ENCODE measurements at places on chromosomes 1 and 21.

DNA sequence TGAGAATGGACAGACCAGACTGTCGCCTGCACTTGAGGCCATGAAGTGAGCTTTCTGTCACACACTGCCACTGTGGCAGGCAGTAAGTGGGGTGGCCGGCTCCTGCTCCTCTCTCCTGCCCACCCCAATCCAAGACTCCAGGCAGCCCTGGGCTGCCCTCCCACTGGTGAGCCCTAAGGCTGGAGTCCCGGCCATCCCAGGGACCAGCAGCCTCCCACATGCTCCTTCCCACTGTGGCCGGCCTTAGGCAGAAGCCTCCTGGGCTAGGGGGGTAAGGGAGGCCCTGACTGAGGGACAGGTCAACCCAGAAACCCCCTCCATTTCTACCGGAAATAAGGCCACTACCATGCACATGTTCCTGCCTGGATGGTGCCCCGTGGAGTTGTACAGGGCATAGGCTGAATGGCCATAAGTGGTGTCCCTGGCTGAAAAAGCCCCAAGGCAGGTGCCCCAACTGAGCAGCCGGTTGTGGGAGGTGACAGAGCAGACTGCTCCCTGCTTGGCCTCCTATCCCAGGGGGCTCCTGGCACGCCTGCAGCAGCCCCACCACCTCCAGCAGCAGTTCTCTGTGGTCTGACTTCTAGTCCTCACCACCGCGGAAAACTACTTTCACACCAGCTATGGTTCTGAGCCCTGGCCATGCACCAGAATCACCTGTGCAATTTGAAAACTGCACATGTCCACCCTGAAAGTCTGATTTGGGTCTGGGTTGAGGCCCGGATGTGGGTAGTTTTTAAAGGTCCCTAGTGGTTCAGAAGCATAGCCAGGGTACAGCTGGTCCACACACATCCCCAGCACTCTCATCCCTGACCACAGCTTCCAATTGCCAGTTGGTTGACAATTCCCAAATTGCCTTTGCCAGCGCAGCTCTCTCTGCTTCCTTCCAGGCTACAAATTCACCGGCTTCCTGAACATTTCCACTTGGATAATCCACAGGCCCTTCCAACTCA is 1.6 kb upstream of the ARTN start:
- DNase-seq = no peak

GRCh38 chr1:217059401-217059800 is 336.2 kb upstream of the ESRRG start:
- no peak for DNase-seq

- no peak for DNase-seq
Observed at GRCh38 chr21:40011371-40011770, 144.1 kb downstream of the PCP4 start.

- no peak for DNase-seq
Observed at GRCh38 chr1:155012026-155012546, 9.5 kb downstream of the ZBTB7B start.

GRCh38 chr1:39397487-39397886 is 93.9 kb upstream of the BMP8A start:
- DNase-seq = no peak

DNA sequence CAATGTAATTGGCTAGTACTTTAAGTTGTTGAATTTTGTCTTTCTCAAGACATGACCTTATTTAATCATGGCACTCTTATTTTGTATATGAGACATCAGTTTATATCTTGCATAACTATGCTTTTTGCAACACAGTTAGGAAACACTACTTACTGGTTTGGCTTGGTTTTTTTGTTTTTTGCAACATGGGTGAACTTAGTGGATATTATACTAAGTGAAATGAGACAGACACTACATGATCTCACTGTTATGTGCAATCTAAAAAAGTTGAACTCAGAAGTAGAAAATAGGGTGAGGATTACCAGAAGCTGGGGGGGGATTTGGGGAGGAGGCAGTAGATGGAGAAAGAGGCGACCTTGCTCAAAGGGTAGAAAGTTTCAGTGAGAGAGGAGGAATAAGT is 132.1 kb downstream of the PLA2G4A start:
- no peak for DNase-seq
